ENCODE measurements at places on chromosomes 12 and 14.

DNA sequence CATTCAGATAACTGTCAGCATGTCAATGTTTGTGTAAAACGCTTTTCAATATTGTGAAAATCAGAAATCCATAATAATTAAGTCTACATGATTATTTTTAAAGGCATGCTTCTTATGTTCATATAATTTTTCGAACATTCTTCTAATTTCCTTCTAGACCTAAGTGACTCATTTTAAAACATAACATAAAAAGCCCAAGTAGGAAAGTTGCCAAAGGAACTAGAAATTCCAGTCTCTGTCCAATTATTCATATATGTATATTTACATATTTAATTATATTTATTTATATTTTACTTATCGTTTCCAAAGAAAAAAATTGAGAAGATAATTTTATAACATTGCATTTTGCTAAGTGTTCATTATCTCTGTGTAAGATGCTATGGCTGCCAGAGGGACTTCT lies 110.4 kb downstream of the TMTC1 start:
- DNase-seq = peak; percentile 11

DNA sequence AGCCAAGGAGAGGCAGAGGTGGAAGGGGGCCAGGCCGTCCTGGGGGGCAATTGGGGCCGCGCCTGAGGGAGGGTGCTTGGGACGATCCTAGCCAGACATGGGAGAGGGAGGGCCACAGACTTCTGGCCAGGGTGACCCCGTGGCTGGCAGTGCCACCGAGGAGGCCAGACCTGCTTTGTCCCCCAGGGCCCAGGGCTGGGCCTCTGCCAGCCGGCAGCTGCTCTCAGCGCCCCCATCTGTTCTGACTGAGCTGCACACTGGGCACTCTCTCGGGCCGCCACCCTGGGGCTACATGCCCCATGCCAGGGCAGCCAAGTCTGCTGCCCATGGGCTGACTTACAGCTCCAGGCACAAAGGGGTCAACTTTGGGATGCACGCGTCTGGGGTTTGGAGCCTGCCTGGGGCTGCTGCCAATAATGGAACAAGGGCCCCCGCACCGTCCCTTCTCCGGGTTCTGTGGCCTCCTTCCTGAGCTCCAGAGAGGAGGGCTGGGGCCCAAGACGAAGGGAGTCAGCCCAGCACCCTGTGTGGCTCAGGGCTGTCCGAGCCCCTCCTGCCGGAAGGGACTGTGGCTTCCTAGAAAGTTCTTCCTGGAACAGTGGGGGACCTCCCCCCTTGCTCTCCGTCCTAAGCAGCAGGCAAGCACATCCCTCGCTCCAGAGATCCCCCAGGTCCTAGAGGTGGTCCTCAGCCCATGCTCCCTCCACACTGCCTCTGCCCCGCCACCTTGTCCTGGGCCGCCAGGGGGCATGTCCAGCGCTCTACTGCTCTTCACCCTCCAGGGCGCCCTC lies 1.1 kb downstream of the ADSS1 start:
- peak; percentile 27 for DNase-seq

DNA sequence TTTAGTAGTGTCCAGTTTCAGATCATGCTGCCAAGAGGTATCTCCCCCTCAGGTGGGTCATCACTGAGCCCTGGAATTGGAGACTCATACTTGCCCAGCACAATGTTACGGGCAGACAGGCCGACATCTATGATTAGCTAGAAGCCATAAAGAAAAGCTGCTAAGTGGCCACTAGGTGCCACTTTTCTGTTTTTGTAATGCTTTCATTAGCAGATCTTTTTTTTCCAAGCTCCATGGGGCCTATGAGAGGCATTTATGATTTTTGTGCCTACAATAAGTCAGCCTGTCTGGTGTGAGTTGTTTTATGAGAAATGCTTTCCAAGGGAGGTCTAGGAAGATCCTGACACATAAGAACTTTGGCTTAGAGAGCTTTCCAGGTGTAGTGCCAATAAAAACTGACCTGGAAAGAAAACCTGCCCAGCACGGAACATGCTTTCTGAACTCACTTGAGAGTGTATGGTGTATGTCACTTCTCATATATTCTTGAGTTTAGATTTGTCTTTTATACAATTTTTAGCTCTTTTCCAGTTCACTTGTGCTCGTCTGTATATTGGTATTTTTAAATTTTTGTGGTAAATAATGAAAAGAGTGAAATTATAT lies 21.8 kb upstream of the SMCO2 start:
- peak; percentile 88 for DNase-seq

DNA sequence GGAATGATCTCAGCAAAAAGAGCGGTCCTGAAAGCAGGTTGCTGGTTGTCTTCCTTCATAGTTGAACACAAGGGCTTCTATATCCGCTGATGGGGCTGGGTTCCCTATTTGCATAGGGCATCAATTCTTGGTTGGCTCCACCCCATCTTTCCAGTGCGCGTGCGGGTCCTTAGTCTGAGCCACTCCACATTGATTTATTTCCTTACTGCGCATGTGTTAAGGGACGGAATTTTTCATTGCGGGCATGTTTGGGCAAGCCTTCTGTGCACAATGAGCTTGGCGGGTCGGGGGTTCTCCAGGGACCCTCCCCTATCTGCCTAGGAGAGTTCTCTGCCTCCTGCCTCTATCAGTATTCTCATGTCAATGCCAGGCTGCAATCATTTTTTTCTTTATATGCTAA lies 21.2 kb upstream of the DLGAP5 start:
- DNase-seq = no peak

DNA sequence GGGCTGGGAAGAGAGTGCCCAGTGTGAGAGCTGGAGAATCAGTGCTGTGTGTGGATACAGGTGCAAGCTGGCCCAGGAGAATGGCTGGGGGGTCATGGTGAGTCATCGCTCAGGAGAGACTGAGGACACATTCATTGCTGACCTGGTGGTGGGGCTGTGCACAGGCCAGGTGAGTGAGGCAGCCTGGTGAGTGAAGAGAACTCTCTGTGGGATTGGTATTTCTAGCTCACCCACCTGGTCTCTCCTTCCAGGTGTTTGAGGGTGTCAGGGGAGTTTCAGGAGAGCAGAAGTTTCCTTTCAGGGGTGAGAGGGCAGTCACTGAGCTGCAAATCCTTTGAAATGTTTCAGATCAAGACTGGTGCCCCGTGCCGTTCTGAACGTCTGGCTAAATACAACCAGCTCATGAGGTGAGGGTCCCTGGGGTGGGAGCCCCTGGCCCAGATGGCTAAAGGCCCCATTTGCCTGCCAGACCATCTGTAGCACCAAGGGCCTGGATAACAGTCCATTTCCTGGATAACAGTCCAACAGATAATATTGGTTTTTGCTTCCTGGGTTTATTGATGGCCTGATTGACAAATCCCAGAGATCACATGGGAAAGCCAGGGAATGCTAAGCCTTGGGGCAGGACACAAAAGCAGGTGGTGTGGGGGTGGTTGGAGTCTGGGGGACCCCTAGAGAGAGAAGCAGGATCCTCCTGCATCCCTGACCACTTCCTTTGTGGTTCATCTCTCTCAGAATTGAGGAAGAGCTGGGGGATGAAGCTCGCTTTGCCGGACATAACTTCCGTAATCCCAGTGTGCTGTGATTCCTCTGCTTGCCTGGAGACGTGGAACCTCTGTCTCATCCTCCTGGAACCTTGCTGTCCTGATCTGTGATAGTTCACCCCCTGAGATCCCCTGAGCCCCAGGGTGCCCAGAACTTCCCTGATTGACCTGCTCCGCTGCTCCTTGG lies 5.5 kb upstream of the ATN1 start:
- DNase-seq = no peak

- DNase-seq = peak; percentile 87
These were observed 95.9 kb downstream of the OTOGL start for GRCh38 chr12:80195074-80195726.

DNA sequence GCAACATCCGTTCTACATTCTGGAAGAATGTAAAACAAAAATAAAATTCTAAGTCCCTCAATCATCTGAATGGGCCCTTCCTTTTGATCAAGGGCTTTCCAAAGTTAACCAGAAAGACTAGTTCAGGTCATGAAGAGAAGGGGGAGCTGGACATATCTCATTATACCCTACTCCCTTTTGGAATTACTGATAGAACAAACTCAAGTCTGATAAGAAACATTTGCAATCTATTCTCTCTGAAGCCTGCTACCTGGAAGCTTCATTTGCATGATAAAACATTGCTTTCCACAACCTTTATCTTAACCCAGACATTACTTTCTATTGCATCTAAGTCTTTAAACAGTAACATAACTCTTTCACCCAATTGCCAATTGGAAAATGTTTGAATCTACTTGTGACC lies 8.3 kb upstream of the ACSM4 start:
- DNase-seq = no peak

- DNase-seq = peak; percentile 43
These were observed 106.7 kb downstream of the RPS29 start for GRCh38 chr14:49479432-49479831.

GRCh38 chr12:15910468-15910863 lies 666 bp upstream of the DERA start:
- DNase-seq = no peak

DNA sequence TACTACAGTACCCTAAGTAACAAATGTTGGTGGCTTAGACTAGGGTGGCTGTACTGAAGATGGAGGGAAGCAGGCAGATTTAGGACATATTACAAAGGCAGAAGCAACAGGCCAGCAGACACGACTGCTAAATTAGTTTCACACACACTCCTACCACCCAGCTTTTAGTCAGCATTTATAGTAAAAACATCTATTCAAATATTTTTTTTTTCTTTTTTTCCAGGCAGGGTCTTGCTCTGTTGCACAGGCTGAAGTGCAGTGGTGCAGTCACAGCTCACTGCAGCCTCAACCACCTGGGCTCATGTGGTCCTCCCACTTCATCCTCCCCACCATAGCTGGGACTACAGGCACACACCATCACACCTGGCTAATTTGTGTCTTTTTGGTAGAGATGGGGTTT lies 72.9 kb downstream of the CDK17 start:
- no peak for DNase-seq

DNA sequence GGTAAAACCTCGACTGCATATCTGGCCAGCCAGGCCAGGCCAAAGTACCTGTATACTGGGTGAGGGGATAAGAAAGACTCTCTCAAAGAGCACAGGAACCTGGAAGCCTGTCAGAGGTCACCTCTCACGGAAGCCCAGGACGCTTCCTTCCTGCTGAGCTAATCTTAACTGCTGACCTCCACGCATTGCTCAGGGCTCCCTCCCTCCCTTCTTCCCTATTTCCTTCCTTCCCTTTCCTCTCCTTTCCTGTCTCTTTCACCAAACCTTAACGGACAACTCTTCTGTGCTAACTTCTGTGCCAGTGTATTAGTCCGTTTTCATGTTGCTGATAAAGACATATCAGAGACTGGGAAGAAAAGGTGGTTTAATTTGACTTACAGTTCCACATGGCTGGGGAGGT lies 14.8 kb upstream of the RNASE10 start:
- DNase-seq = no peak

- no peak for DNase-seq
These were observed 8.9 kb upstream of the TCL1B start for GRCh38 chr14:95677179-95677835.

DNA sequence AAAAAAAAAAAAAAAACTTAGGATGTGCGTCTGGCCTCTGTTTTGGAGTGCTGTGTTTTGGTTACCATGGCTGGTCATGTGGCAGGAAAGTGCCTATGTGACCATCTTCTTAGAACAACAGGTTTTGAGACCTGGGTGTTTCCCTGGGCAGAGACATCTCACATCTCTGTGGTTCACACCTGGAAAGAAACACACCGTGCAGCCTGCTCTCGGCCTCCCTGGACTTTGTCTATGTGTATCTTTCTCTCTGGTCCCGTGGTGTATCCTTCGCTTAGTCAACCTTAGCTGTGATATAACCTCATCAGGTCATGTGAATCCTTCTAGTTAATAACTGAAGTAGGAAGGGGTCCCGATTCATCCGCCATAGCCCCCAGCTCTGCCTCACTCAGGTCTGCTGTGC lies 22.6 kb downstream of the ACADS start:
- DNase-seq = no peak

GRCh38 chr12:124396544-124397398 lies 101.9 kb downstream of the RFLNA start:
- no peak for DNase-seq
